Activated CD8-positive, alpha-beta memory T cell treated with anti-CD3 and anti-CD28 coated beads, Interleukin-2, amount 10 ng/mL, durations not matched to agents 7 days and 5 days (primary cell): ENCODE measurements at places on chromosomes 7 and 10. TPM values are rescaled to one million over a fixed set of nuclear protein-coding genes. Genes with fewer than 3 reads are reported as not detected.
A peak's percentile ranks its signal among the peaks of the same experiment; 100 is the strongest.

DNA sequence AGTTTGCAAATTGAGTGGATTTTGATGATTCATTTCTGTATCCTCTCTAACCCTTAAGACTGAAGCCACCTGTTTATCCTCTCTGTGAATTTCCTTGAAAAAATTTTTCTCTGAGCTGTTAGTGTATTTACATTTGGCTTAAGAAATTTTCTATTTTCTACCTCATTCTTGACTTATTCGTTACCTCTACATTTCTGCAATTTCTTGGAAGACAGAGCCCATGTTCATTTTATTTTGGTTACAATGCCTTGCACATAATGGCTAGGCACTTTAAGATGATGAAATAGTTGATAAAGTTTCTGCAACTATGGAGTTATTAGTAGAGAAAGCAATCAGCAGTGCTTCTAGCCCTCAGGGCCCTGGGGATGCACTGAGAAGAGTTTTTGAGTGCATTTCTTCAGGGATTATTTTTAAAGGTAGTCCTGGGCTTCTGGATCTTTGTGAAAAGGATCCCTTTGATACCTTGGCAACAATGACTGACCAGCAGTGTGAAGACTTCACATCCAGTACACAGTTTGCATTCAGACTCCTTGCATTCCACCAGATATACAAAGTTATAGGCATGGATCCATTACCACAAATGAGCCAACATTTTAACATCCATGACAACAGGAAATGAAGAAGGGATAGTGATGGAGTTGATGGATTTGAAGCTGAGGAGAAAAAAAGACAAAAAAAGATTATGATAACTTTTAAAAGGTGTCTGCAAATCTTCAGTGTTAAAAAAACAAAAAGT lies 68.2 kb downstream of the CH25H start:
- no peak for DNase-seq
- H3K4me1 ChIP-seq, result peaks cover 15% of the 10 kb centered on the region
- no peaks in the 10 kb centered on the region for H3K27me3 ChIP-seq
- H3K36me3 ChIP-seq, result no peaks in the 10 kb centered on the region
- no peak overlapping the region for H3K27ac ChIP-seq

DNA sequence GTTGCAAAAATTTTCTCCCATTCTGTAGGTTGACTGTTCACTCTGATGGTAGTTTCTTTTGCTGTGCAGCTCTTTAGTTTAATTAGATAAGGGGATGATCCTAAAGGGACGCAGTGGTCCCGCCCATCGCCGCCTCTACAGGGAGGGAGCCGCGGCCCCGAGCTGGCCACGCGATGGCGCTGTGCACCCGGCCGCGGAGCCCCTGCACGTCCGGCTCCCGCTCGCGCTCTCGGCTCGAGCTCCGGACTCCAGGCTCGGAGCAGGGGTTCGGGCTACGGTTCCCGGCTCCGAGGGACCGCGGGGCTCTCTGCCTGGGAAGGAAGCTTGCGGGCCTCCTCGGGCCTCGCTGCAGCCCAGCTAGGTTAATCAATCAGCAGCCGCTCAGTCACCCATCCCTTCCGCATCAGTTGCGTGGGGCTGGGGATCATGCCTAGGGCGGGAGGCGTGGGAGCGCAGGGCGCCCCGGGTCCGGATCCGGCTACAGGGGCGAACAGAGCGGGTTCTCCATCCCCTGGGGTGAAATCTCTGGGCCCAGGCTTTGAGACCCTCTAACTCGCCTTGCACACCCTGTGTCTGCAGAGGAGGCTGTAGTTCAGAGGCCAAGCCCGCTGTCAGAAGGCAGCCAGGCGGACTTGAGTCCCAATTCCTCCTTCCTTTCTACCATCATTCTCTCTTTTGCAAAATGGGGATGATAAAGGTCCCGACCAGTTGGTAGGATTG lies 97.9 kb downstream of the WDR11 start:
- H3K27ac ChIP-seq, result no peak overlapping the region
- peaks cover 5% of the 10 kb centered on the region for H3K4me1 ChIP-seq
- no peak overlapping the region for H3K4me3 ChIP-seq
- peaks cover 35% of the 10 kb centered on the region for H3K27me3 ChIP-seq
- H3K36me3 ChIP-seq, result no peaks in the 10 kb centered on the region

Gene PKD2L1
- not detected for total RNA-seq

GRCh38 chr10:77513781-77514331 lies 123.8 kb downstream of the KCNMA1 start:
- no peaks in the 10 kb centered on the region for H3K4me1 ChIP-seq
- no peak for DNase-seq
- no peak overlapping the region for H3K27ac ChIP-seq
- no peaks in the 10 kb centered on the region for H3K36me3 ChIP-seq
- H3K27me3 ChIP-seq, result peaks cover 3% of the 10 kb centered on the region

DNA sequence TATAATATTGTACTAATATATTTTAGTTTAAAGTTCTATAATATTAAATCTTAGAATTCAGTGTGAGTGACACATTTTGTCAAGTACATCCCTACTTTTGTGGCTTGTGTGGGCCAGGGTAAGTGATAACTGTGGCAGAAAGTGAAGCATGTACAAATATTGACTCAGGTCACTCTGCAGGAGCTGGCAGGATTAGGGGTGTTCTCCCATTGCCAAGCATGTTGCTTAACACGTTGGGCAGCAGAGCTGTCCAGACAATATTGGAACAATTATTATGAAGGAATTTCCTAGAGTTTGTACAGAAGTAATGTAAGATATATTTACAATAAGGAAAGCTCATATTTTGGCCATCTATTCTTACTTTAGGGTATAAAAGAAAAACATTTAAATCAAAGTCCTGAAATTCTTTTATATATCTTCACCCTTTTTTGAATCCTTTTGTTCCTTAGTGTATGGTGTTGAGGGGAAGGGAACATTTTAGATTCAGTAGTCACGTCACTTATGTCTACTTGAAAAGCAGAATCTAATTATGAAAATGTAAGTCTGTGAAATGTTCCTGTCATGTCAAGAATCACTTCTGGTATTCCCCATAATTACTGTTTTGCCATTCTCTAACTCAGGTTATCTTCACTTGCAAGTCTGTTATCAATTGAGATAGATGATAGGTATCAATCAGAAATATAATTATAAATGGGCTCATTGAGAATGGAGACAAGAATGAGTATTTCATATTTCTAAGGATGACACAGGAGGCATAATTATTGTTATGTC lies 4.0 kb downstream of the HDAC9 start:
- H3K36me3 ChIP-seq, result no peaks in the 10 kb centered on the region
- no peak for DNase-seq
- H3K27me3 ChIP-seq, result no peaks in the 10 kb centered on the region
- no peak overlapping the region for H3K27ac ChIP-seq

GRCh38 chr7:155714702-155715101 lies 70.2 kb downstream of the RBM33 start:
- no peak overlapping the region for H3K4me3 ChIP-seq
- no peaks in the 10 kb centered on the region for H3K27me3 ChIP-seq
- H3K36me3 ChIP-seq, result peaks cover 32% of the 10 kb centered on the region
- no peaks in the 10 kb centered on the region for H3K4me1 ChIP-seq
- H3K27ac ChIP-seq, result no peak overlapping the region

GRCh38 chr10:9743639-9744038 lies 1274.0 kb upstream of the CELF2 start:
- DNase-seq, result no peak
- no peaks in the 10 kb centered on the region for H3K27me3 ChIP-seq
- H3K4me3 ChIP-seq, result no peak overlapping the region
- no peak overlapping the region for H3K27ac ChIP-seq
- no peaks in the 10 kb centered on the region for H3K36me3 ChIP-seq

DNA sequence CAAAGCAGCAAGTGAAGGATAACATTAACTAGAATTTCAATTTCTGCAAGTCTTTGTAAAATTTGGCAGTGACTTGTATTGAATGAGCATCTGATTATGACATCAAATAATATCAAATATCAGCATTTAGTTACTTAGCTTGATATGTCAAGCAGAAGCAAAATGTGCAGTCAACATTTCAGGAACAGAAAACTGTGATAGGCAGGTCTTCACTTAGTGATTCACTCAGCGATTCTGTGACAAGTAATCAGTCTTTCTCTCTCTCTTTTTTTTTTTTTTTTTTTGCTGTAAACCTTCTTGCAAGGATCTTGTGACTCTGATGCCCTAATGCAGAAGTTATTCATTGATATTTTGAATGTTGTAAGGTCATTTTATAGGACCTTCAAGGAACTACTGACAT lies 307.1 kb downstream of the MTERF1 start:
- no peak overlapping the region for H3K4me3 ChIP-seq
- no peak for DNase-seq
- H3K36me3 ChIP-seq, result no peaks in the 10 kb centered on the region

DNA sequence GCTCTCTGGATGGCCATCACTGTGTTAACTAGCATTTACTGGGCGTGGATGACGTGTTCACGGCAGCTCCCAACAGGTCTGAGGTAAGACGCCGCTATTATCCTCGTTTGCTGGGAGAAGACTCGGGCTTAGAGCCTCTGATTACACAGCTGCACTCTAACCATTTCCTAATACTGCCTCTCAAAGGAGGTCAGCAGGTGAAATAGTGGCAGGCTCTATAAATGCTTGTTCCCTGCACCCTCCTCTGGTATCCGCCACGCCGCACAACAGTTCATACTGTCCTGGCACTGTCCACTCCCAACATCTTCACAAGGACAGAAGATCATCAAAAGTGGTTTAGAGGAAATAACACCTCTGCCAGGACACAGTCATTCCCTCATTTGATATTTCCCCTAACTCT lies 28.3 kb downstream of the HIPK2 start:
- H3K27ac ChIP-seq, result no peak overlapping the region
- no peak overlapping the region for H3K4me3 ChIP-seq
- H3K27me3 ChIP-seq, result no peaks in the 10 kb centered on the region

GRCh38 chr7:29878081-29878688 lies 71.9 kb downstream of the WIPF3 start:
- no peak overlapping the region for H3K27ac ChIP-seq
- no peaks in the 10 kb centered on the region for H3K36me3 ChIP-seq
- H3K4me1 ChIP-seq, result no peaks in the 10 kb centered on the region
- no peak overlapping the region for H3K4me3 ChIP-seq
- DNase-seq, result no peak

DNA sequence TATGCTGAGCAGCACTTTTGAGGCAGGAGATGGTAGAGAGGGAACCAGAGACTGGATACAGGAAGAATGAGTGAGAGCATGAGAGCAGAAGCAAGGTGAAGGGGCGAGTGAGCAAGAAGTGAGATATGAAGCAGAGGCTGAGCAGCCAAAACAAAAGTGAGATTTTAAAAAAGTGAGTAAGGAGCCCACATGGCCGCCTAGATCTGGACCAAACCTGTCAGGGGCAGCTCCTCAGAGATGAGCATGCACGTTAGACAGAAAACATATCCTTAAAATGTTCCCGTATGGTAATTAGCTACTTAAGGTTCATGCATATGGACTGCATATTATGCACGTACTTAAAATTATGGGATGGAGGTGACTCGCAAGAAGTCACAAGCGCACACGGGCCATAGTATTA lies 22.5 kb downstream of the TMEM176A start:
- no peak for DNase-seq
- peaks cover 2% of the 10 kb centered on the region for H3K4me1 ChIP-seq
- no peak overlapping the region for H3K4me3 ChIP-seq
- H3K27ac ChIP-seq, result no peak overlapping the region
- H3K27me3 ChIP-seq, result peaks cover 52% of the 10 kb centered on the region

GRCh38 chr10:92572362-92573090 lies 1.4 kb downstream of the IDE start:
- H3K36me3 ChIP-seq, result peaks cover 8% of the 10 kb centered on the region
- H3K4me3 ChIP-seq, result peak overlapping the region; percentile 68
- H3K4me1 ChIP-seq, result peaks cover 37% of the 10 kb centered on the region
- peak overlapping the region; percentile 75 for H3K27ac ChIP-seq

Gene SH2D4B
- total RNA-seq, result 0.09 TPM

DNA sequence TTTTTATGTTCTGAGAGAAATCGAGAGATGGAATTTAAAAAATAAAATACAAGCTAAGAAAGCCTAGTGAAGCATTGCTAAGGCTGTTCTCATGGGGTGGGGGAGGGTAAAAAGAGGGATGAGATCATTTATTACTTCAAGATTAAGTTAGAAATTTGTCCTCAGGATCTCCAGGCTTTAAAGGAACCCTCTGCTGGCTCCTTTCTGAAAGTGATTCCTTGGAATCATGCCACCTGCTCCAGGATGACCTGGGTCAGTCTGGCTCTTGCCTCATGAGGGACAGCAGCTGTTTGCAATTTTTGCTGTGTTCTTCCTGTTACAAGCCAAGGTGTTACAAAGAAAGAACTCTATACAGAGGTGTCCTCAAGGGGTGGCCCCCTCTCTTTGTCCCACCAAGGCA lies 69.8 kb downstream of the CDK1 start:
- no peak overlapping the region for H3K4me3 ChIP-seq
- DNase-seq, result no peak
- H3K27me3 ChIP-seq, result peaks cover 7% of the 10 kb centered on the region

- H3K27me3 ChIP-seq, result peaks cover 46% of the 10 kb centered on the region
- no peak overlapping the region for H3K27ac ChIP-seq
- no peak overlapping the region for H3K4me3 ChIP-seq
- H3K4me1 ChIP-seq, result no peaks in the 10 kb centered on the region
- no peak for DNase-seq
Observed at GRCh38 chr7:3349126-3349525, 48.1 kb downstream of the SDK1 start.

DNA sequence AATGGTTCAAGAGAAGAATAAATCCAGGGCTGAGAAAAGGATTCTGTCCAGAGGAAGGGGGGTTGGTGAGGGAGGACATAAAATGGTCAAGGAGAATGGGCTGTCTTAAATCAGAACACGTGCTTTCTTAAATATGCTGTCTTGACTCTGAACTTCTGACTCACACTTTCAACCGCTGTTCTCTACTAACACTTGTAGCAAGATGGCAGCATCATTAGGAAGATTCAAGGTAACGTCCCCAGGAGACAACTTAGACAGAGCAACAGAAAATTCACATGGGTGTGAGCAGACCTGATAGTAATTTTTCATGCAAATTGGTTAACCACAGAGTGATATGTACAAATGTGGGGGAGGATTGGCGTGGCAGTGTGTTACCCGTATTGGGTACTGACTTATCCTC lies 126.8 kb upstream of the GALNT17 start:
- no peak overlapping the region for H3K4me3 ChIP-seq
- no peak overlapping the region for H3K27ac ChIP-seq
- DNase-seq, result no peak
- H3K27me3 ChIP-seq, result no peaks in the 10 kb centered on the region
- H3K36me3 ChIP-seq, result no peaks in the 10 kb centered on the region
- H3K4me1 ChIP-seq, result no peaks in the 10 kb centered on the region

Gene ELFN1
- total RNA-seq, result not detected

- H3K27me3 ChIP-seq, result no peaks in the 10 kb centered on the region
- no peaks in the 10 kb centered on the region for H3K36me3 ChIP-seq
- DNase-seq, result no peak
- H3K27ac ChIP-seq, result no peak overlapping the region
- H3K4me1 ChIP-seq, result peaks cover 8% of the 10 kb centered on the region
Observed at GRCh38 chr10:34370126-34370525, 445.0 kb downstream of the PARD3 start.

Gene PSD
- total RNA-seq, result 2.8 TPM

Gene SFTPA2
- total RNA-seq, result not detected

Gene GNB2
- total RNA-seq, result 243 TPM

DNA sequence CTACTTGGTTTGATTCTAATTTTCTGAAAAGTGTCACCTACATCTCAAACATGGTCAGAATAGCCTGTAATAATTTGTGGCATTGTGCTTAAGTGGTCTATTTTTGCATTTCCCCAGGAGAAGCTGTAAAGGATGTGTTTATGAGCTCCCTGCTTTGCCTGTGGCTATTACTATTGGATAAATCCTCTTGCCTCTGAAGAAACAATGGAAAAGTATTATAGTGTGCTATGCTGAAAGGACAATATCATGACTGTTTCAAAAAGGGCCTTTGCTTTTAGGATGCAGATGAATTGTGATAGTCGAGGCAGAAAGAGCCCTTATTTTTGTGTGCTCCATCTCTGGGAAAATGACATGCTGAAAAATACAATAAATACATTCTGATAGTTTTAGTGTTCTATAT lies 94.1 kb upstream of the ARMC3 start:
- H3K27ac ChIP-seq, result no peak overlapping the region
- H3K36me3 ChIP-seq, result no peaks in the 10 kb centered on the region
- H3K27me3 ChIP-seq, result no peaks in the 10 kb centered on the region
- no peaks in the 10 kb centered on the region for H3K4me1 ChIP-seq
